ENCODE measurements at places on chromosomes 12 and 14.

- DNase-seq = no peak
Observed at GRCh38 chr14:33564774-33565630, 385.9 kb downstream of the EGLN3 start.

DNA sequence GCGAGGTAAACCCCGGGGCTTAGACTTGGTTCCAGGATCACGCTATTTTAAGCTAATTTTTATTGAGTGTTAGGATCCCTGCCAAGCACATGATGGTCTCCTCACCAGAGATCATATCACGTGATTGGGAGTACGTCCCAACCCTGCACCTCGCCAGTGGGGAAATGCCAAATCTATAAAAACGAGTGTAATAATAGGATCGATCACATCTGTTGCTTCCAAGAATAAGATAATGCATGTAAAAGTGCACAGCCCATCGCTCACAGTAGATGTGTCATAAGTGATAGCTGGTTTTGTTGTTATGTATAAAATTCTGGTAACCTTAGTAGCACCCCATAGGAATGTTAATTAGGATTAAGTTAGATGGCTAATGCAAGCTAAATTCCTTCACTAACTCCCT lies 581.0 kb upstream of the TMEM132C start:
- no peak for DNase-seq

DNA sequence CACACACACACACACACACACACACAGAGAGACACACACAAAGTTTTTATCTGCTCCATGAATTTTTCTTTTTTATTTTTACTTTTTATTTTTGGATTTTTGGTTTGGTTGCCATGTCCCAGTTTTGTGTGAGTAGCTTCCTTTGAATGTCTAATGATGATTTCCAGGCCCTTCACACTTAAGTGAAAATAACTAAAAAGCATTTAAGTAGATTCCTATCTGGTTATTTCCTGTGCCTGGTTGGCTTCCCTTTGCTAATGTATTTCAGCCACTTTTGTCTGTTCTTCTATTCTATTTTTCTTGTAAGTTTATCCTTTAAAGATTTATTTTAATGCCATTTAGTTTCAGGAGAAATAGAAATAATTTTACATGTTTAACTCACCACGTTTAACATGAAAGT lies 755.4 kb downstream of the SLC6A15 start:
- DNase-seq = no peak

- DNase-seq = no peak
Observed at GRCh38 chr12:132618683-132619043, at the start of gene P2RX2. TSS of gene P2RX2 (plus strand) at chr12:132618776. CDS start at chr12:132618817, 41 bp downstream.
